ENCODE measurements at places on chromosomes 5 and 9.
A peak's percentile ranks its signal among the peaks of the same experiment; 100 is the strongest.

GRCh38 chr9:132901858-132902831 is 23.4 kb downstream of the SPACA9 start:
- DNase-seq: no peak

- no peak for DNase-seq
Measured at GRCh38 chr9:126114409-126114760, 212.2 kb upstream of the MVB12B start.

DNA sequence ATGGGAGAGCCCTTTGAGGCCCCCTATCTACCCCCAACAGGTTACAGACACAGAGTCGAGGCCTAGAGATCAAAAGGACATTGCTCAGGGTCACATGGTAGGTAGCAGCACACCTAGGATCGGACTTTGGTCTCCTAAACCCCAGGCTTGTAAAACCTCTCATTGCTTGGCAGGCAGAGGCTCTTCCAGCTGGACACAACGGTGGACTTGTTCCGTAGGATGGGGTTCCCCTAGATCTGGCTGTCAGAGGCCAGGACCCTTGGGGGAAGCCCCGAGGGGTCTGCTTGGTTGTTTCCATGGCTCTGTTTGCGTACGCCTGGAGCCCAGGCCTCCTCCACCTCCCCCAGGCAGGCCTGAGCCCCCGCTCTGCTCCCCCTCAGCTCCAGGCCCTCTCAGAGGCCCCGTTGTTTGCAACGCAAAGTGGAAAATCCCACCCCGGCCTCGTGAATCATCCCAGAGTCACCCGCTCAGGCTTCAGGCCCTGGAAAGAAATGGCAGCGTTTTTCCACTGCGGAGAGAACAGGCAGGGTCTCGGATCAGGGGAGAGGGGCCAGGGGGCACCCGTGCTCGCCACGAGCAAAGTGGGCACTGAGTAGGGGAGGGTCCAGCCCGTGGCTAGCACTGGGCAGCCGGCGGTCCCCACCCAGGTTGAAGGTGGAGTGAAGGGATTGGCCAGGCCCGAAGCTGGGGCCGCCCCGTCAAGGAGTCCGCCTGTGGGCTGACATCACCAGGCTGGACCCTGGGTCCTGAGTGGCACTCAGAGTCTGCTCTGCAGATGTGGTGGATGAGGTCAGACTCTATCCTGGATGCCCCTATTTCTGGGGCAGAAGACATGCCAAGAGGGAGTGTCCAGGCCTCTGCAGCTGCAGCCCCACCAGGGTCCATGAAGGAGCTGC is 19.8 kb downstream of the COL27A1 start:
- DNase-seq: no peak

DNA sequence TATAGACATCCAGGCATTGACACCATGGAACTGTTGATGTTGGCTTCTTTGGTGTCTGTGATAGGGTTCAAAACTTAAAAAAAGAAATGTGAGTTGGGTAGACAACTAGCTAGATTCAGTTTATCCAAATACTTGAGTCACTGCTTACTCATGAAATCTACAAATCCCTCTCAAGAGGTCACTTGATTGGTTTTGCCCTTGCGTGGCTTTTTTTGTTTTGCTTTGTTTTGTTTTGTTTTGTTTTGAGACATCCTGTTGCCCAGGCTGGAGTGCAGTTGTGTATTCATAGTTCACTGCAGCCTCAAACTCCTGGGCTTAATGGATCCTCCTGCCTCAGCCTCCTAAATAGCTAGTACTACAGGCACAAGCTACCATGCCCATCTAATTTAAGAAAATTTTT is 10.5 kb upstream of the ENTREP1 start:
- no peak for DNase-seq

DNA sequence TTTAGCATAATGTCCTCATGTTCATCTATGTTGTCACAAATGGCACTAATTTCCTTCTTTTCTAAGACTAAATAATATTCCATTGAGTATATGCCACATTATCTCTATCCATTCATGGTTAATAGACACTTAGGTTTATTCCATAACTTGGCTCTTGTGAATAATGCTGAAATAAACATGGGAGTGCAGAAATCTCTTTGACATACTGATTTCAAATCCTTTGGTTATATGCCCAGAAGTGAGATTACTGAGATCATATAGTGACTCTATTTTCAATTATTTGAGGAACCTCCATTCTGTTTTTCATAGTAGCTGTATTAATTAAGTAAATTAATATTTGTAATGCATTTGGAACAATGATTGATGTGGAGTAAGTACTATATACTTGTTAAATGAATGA is 13.0 kb downstream of the SMIM3 start:
- DNase-seq: no peak

- DNase-seq: no peak
Measured at GRCh38 chr5:179880848-179881590, 22.4 kb upstream of the MRNIP start.

GRCh38 chr5:92962752-92963151 is 618.3 kb downstream of the NR2F1-AS1 start:
- DNase-seq: peak; percentile 72

GRCh38 chr9:127966416-127967150 is 14.2 kb downstream of the EEIG1 start:
- DNase-seq: no peak

DNA sequence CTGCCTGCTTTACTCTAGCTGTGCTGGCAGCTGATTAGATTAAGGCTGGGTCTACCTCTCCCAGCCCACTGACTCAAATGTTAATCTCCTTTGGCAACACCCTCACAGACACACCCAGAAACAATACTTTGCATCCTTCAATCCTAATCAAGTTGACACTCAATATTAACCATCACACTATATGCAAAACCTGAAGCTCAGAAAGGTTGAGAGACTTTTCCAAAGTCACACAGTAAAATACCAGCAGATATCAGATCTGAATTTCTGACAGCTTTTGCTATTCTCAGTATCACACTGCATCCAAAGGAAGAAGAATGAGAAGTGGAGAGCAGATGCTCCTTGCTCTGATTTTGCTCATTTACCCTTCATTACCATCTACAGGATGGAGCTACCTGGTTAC is 114.9 kb upstream of the RANBP3L start:
- DNase-seq: no peak

DNA sequence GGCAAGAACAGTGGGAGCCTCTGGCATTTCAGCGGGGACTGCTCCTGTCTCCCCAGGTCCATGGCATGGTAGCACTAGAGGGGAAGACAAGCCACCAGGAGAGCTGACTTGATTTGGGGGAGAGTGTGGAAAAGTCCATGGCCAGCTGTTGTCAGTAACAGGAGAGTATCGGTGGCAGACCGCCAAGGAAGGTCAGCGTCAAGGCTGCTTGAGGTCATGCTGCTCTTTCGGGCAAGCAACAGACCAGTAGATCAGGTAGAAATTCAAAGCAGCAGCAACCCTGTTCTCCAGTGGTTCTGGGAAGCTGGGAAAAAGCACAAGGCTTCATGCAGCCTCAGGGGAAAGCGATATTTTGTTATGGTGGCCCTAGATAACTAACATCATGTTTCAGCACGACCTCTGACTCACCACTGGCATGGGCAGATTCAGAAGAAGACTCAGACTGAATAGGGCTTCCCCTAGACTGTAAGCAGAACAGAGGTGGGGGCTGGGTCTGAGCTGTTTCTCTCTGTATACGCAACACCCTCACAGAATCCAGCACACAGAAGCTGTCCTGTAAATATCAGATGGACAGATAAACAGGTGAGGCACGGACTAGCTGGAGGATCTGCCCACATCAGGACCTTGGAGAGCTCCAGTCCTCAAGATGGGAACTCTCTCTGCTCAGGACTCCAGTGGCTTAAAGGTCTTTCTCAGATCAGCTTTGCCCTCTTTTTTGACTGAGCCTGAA is 35.2 kb upstream of the PLEKHG4B start:
- no peak for DNase-seq

DNA sequence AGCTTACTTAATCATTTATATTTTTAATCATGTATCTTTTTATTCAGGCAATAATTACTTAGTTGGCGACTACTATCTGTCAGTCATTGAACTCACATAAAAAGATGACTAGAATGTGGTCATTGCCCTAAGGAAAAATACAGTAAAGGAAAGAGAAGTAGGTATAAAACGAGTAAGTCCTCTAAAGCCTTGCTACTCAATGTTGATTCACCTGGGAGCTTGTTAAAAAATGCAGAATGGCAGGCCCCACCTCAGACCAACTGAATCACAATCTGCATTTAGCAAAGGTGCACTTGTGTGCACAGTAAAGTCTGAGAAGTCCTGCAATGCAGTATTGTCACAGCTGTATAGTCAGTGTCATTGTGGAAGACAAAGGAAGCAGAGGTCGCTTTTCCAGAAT is 592.4 kb downstream of the CSNK1G3 start:
- no peak for DNase-seq

- no peak for DNase-seq
Measured at GRCh38 chr5:66529704-66530103, 66.5 kb upstream of the MAST4 start.

DNA sequence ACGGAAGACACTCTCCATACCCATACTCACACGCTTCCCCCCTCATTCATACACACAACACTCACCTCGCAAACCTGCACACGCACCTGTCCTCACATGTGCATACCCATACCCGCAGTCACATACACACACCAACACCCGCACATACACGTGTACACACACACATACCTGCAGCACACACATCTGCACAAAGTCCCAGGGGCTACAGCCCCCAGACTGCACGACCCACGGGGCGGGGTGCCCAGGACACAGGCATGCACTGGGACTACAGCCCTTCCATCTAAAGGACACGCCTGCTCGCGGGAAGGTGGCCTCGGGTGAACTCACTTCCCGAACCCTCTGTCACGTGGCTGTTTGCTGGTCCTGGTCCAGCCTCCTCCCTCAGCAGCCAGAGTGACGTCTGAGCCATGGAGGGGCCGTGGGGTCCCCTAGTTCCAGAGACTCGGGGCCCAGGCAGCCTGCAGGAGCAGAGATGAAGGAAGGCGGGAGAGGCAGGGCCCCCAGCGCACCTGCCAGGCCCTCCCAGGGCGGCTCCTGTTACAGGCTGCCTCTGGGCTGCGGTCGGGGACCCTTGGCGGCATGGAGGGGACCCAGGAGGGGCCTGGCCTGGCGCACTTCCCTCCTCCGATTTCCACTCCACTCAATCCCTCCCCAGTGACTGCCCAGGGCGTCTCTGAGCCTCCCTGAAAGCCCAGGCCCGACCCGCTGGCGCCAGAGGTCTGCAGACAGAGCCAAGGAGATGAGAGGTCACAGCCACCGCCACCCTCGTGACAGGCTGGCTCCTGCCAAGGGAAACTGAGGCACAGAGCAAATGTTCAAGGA is 8.1 kb downstream of the SLC12A7 start:
- DNase-seq: no peak

- DNase-seq: no peak
Measured at GRCh38 chr9:134604834-134605233, 36.8 kb upstream of the COL5A1 start.

DNA sequence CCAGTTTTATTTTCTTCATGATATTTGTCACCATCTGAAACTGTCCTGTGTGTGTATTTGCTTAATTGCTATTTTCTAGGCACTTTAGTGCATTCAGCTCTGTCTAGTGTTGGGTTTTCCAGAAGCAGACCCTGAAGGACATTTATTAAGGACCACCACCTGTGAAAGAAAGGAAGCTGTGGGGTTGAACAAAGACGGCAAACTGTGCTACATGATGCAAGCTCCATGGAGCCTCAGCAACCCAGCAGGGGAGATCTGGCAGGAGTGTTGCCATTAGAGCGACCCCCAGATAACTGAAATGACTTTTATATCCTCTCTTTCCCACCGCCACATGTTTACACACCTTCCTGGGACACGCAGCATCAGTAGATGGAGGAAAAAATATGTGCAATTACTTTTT is 125.5 kb downstream of the GABRB2 start:
- DNase-seq: no peak

GRCh38 chr9:114830546-114830945 is 24.7 kb upstream of the TNFSF15 start:
- DNase-seq: no peak
